ENCODE measurements at places on chromosomes 6 and 20.

DNA sequence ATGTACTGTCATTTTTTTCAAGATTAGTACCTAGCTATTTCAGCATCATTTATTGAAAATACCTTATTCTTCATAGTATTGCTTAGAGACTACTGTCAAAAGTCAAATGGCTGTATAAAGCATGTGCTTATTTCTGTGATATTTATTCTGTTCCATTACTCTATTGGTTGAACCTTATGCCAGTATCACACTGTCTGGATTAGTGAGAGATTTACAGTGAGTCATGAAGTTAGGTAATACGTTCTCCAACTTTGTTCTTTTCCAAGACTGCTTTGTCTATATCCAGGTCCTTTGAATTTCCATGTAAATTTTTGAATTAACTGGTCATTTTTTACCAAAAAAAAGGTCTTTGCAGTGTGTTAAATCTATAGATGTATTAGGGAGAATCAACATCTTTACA lies 18.6 kb upstream of the RNF217 start:
- DNase-seq = no peak

GRCh38 chr20:57283860-57284259 lies 17.4 kb upstream of the BMP7 start:
- DNase-seq = no peak

GRCh38 chr6:125554456-125554855 lies 195.0 kb upstream of the HEY2 start:
- no peak for DNase-seq

DNA sequence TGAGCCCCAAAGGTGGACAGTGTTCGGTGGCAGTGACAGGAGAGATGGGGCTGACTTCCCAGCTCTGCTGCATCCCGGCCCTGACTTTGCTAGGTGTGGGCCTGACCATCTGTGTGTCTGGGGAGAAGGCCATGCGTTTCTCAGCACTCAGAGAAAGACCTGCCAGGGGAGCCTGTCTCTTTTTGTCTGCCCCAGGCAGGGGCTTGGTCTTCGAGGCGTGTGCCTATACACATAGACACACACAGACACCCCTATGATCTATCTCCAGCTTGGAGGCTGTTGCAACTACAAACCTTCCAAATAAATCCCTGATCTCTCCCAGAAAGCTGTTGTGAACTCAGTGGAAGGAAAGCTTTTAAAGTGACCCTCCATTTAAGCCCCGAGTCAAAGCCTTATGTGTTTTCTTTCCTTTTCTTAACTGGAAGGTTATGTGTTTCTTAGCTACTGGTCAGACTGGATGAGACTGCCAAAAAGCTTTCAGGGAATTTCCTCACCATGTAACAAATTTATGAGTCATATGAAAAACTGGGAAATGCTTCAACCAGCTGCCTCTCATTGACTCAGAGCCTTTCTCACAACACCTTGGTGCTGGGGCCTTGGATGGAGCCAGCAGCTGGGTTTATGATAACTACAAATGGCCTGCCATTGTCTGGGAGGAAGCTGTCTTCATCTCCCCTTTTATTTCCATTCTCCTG lies 102.6 kb downstream of the CDC5L start:
- no peak for DNase-seq

GRCh38 chr20:32474009-32474716 lies 111.0 kb downstream of the NOL4L start:
- no peak for DNase-seq

- no peak for DNase-seq
Observed at GRCh38 chr6:150254770-150255169, 111.9 kb downstream of the PPP1R14C start.

- DNase-seq = no peak
Observed at GRCh38 chr6:162963861-162964260, 236.1 kb downstream of the PACRG start.

DNA sequence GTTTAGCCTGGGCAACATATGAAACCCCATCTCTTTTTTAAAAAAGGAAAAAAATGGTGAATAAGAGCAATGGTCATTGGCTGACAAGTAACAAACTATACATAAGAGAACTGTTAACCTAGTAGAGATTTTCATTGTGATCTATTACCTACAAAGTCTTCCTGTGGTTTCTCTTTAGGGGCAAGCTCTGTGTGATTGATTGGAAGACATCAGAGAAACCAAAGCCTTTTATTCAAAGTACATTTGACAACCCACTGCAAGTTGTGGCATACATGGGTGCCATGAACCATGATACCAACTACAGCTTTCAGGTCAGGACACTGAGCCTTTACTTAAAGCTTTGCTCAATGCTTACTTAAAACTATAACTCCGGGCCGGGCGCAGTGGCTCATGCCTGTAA lies 19.2 kb downstream of the MGME1 start:
- DNase-seq = no peak

All from NCI-H1436 (cell line).